ENCODE measurements at places on chromosomes 12 and 14.

DNA sequence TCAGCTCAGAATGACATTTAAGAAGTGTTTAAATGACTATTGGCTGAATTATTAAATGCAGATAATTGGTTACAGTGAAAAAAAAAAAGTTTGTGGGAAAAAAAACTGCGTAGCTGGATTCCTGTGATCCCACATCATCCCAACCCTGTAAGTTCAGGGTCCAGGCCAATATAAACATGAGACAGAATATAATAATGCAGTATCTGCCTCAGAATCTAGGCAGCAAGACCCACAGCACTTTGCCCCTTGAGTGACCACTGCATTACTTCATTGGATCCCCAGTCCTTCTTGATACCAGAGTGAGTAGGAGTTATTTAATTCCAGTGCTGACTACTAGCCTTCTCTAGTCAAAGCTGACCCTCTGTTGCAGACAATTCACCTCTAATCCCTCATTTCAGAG lies 272.6 kb downstream of the CCER1 start:
- no peaks in the 10 kb centered on the region for H3K36me3 ChIP-seq
- no peaks in the 10 kb centered on the region for H3K27me3 ChIP-seq

GRCh38 chr14:38204719-38205115 lies 3.0 kb upstream of the SSTR1 start:
- no peak overlapping the region for H3K27ac ChIP-seq
- no peak for DNase-seq
- H3K4me1 ChIP-seq = peaks cover 13% of the 10 kb centered on the region
- no peak overlapping the region for H3K4me3 ChIP-seq
- peaks cover 33% of the 10 kb centered on the region for H3K27me3 ChIP-seq

DNA sequence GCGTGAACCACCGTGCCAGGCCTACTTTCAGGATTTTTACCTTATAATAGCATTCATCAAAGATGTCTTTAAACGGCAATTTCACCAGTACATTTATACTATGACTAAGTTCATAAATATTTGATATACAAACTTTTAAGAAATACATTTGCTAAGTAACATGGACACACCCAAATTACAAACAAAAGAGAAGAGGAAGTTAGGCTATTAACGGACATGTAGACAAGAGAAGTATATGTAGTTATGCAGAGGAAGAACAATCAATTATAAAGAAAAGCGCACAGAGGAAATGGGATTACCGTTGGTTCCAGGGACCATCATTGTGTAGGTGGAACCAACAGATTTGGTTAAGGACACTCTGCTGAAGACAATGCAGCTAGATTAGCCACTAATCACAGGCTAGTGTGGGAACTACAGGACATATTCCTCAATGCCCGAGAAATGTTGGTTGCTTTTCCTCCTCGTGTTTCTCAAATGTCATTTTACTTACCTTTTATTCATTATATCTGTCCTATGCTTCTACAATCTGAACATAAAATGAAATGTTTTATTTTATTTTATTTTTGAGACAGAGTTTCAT lies 24.0 kb upstream of the PKP2 start:
- H3K27ac ChIP-seq = no peak overlapping the region
- H3K27me3 ChIP-seq = no peaks in the 10 kb centered on the region
- H3K4me1 ChIP-seq = no peaks in the 10 kb centered on the region
- DNase-seq = no peak
- no peak overlapping the region for H3K4me3 ChIP-seq
- H3K36me3 ChIP-seq = no peaks in the 10 kb centered on the region

GRCh38 chr14:76496595-76496994 lies 120.7 kb downstream of the ESRRB start:
- H3K27ac ChIP-seq = no peak overlapping the region
- H3K4me3 ChIP-seq = no peak overlapping the region
- DNase-seq = no peak
- no peaks in the 10 kb centered on the region for H3K27me3 ChIP-seq

GRCh38 chr12:89932954-89933353 lies 224.3 kb upstream of the ATP2B1 start:
- H3K27ac ChIP-seq = no peak overlapping the region
- H3K4me3 ChIP-seq = no peak overlapping the region
- DNase-seq = no peak
- H3K36me3 ChIP-seq = no peaks in the 10 kb centered on the region
- H3K27me3 ChIP-seq = no peaks in the 10 kb centered on the region

DNA sequence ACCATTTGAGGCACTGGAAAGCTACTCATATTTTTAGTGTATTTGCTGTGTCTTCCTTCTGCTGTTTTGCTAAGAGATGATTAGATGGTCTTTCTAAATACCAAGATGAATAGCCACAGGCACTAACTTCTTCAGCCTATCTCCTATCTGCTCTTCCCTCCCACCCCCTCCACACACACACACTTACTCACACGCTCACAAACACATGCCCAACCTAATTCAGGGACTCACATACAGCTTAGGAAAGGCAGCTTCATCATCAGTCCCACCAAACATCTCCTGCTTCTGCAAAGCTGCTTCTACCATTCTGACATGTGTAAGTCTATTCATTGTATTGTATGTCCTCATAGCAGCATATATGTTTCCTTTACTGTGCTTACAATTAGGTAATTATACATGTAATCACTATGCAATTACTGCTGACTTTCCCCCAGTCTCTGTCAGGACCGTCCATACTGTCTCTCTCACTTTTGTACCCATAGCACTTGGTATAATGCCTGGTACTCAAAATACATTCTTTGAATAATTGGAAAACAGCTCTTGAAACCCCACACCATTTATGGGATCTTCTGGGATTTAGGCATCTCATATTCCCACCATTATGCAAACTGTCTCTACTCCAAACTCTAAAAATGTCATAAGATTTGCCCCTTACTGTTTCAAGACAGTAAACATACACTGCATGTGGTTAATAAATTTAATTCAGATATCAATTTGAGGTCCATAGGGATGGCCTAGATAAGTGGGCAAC lies 83.3 kb upstream of the HIF1A start:
- H3K36me3 ChIP-seq = no peaks in the 10 kb centered on the region
- no peak overlapping the region for H3K4me3 ChIP-seq
- no peak for DNase-seq

GRCh38 chr12:2390133-2390532 lies 337.3 kb downstream of the CACNA1C start:
- no peak overlapping the region for H3K27ac ChIP-seq
- H3K4me1 ChIP-seq = no peaks in the 10 kb centered on the region
- no peaks in the 10 kb centered on the region for H3K27me3 ChIP-seq
- no peak for DNase-seq
- H3K36me3 ChIP-seq = no peaks in the 10 kb centered on the region

DNA sequence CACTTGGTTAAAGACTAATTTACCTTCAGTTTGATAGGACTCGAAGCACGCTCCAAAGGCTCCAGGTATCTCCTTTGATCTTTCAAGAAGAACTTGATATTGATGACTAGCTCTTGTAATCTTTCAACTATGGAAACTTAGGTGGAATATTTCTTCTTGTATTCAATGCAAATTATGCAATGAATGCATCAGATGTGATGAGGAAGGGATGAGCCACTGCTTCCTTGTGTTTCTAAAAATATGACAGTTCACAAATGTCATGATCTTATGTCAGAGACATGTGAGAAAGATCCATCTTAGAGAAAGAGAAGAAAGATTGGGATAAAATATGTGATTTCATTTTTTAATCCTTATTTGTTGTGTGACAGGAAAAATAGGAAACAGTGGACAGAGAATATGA lies 9.9 kb downstream of the RNASE9 start:
- H3K4me1 ChIP-seq = no peaks in the 10 kb centered on the region
- no peak overlapping the region for H3K4me3 ChIP-seq

GRCh38 chr14:70317969-70318634 lies 41.4 kb downstream of the COX16 start:
- DNase-seq = no peak
- peaks cover 6% of the 10 kb centered on the region for H3K27me3 ChIP-seq
- H3K27ac ChIP-seq = no peak overlapping the region
- no peak overlapping the region for H3K4me3 ChIP-seq
- no peaks in the 10 kb centered on the region for H3K36me3 ChIP-seq

- peaks cover 7% of the 10 kb centered on the region for H3K36me3 ChIP-seq
- H3K4me1 ChIP-seq = peaks cover 18% of the 10 kb centered on the region
- no peak overlapping the region for H3K27ac ChIP-seq
- peaks cover 14% of the 10 kb centered on the region for H3K27me3 ChIP-seq
- H3K4me3 ChIP-seq = no peak overlapping the region
Observed at GRCh38 chr14:34632411-34632978, 2.5 kb upstream of the SNX6 start.

GRCh38 chr14:35988972-35989690 lies 163.0 kb downstream of the BRMS1L start:
- H3K4me3 ChIP-seq = no peak overlapping the region
- no peak overlapping the region for H3K27ac ChIP-seq
- H3K27me3 ChIP-seq = no peaks in the 10 kb centered on the region
- peaks cover 7% of the 10 kb centered on the region for H3K4me1 ChIP-seq
- H3K36me3 ChIP-seq = no peaks in the 10 kb centered on the region
- DNase-seq = no peak

GRCh38 chr12:92242907-92243306 lies 97.3 kb upstream of the BTG1 start:
- H3K27me3 ChIP-seq = no peaks in the 10 kb centered on the region
- H3K4me1 ChIP-seq = no peaks in the 10 kb centered on the region
- no peak overlapping the region for H3K4me3 ChIP-seq
- no peak for DNase-seq

GRCh38 chr14:103500148-103500990 lies 22.3 kb downstream of the CKB start:
- DNase-seq = peak; percentile 85
- H3K36me3 ChIP-seq = peaks cover 45% of the 10 kb centered on the region
- no peak overlapping the region for H3K4me3 ChIP-seq
- no peak overlapping the region for H3K27ac ChIP-seq
- H3K4me1 ChIP-seq = no peaks in the 10 kb centered on the region

DNA sequence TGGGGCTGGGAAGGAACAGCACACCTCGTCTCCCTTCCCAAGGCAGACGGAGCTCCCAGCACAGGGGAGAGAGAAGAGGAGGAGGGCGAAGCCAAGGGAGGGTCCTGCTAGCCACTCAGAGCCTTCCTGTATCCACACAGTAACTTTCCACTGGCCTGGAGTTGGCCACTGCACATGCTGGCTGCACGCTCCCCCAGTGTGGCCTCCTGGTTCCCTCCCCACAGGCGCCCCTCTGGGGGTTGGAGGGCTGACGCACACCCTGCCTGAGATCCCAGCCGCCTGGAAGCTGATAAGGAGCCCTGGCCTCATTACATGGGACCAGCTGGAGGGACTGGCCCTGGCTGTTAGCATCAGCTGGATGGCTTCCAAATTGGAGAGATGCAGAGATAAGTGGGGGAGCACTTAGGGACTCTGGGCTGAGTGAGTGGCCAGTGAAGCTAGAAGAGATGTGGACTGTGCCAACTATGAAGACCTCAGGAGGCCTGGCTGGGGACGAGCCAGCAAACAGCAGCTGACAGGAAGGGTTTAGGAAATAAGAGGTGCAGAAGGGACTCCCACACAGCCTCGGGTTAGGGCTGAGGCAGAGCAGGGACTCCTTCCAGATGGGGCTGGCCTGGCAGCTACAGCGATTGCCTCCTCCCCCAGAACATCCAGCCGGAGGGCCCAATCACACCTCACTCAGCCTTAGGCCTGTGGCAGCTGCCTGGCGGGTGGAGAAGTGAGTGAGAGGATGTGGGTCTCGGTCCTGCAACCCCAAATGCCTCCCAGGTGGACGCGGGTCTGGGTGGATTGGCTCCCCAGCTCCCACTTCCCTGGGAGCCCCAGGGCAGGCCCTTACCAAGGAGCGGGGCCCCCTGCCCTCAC lies 26.3 kb upstream of the BCDIN3D start:
- H3K27ac ChIP-seq = no peak overlapping the region
- H3K36me3 ChIP-seq = no peaks in the 10 kb centered on the region
- no peak for DNase-seq
- no peak overlapping the region for H3K4me3 ChIP-seq

GRCh38 chr14:105091054-105091516 lies 25.9 kb upstream of the GPR132 start:
- peak; percentile 21 for DNase-seq
- peaks cover 33% of the 10 kb centered on the region for H3K4me1 ChIP-seq
- H3K4me3 ChIP-seq = no peak overlapping the region
- no peak overlapping the region for H3K27ac ChIP-seq
- no peaks in the 10 kb centered on the region for H3K36me3 ChIP-seq
- peaks cover 13% of the 10 kb centered on the region for H3K27me3 ChIP-seq

GRCh38 chr12:69023840-69024239 lies 90.9 kb upstream of the CPM start:
- H3K4me3 ChIP-seq = no peak overlapping the region
- no peaks in the 10 kb centered on the region for H3K36me3 ChIP-seq
- no peak overlapping the region for H3K27ac ChIP-seq
- peaks cover 13% of the 10 kb centered on the region for H3K27me3 ChIP-seq
- H3K4me1 ChIP-seq = no peaks in the 10 kb centered on the region

GRCh38 chr12:102512523-102512922 lies 32.2 kb upstream of the IGF1 start:
- H3K27ac ChIP-seq = no peak overlapping the region
- DNase-seq = no peak
- no peak overlapping the region for H3K4me3 ChIP-seq
- peaks cover 9% of the 10 kb centered on the region for H3K4me1 ChIP-seq
- peaks cover 5% of the 10 kb centered on the region for H3K27me3 ChIP-seq
- no peaks in the 10 kb centered on the region for H3K36me3 ChIP-seq

All from activated CD8-positive, alpha-beta T cell treated with anti-CD3 and anti-CD28 coated beads, Interleukin-2, amount 10 ng/mL, durations not matched to agents 7 days and 5 days (primary cell).